ENCODE measurements at places on chromosomes 5 and 9.

GRCh38 chr5:73381590-73382400, 66.8 kb downstream of the FOXD1 start:
- no peak for DNase-seq

GRCh38 chr5:180330810-180331646, 22.1 kb downstream of the GFPT2 start:
- no peak for DNase-seq

GRCh38 chr9:130688072-130688471, 5.5 kb upstream of the EXOSC2 start:
- no peak for DNase-seq

DNA sequence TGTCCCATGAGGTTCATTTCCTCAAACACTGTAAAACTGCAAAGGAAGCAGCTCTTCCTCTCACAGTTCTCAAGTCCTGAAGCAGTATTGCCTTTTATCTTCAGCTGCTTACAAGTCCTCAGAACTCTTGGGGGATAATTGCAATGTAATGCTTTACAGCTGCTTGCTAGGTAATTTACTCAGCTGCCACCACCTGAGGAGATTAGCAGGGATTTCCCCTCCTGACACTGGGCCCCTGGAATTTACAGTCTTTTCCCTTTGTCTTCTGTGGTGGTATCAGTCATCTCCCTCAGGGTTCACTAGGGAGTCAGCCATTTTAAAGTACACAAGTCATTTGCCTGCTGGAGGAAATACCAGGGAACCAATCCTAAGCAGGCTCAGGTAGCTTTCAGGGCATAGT, 754.3 kb upstream of the GRAMD2B start:
- no peak for DNase-seq

DNA sequence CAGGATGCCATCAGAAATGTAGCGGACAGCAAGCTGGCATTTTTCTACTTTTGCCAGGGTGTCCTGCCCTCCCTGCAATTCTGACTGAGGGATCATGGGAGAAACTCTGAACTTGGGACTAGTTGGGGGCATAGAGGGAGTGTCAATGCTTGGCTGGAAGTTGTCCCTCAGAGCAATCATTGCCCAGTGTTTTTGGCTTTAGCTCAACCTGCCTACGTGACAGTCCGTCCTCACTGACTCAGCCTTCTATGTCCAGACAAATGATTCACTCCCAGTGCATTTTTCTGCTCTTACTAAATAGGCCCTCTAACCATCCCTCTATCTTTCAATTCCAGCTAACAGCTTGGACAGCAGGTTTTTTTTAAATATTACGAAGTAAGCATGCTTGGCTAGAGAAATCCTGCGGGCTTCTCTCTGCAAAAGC, 627.4 kb downstream of the TLR4 start:
- DNase-seq: no peak

DNA sequence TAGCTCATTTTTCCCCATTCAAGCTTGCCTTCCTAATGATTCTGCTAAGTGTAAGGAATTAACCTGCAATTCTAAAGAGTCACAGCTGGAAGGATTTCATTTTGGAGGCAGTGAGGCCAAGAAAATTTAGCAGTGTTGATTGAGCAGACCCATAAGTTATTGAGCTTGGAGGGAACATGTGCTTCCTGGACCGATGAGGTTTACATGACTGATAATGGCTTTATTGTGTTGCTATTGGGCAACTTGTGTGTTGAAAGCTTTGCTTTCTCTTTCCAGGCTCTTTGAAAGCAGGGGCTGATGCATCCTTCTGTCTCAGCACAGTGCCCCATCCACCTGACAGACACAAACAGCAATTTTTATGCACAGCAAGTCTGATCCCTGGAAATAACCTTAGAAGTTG, 398.9 kb upstream of the PCSK5 start:
- DNase-seq: no peak

DNA sequence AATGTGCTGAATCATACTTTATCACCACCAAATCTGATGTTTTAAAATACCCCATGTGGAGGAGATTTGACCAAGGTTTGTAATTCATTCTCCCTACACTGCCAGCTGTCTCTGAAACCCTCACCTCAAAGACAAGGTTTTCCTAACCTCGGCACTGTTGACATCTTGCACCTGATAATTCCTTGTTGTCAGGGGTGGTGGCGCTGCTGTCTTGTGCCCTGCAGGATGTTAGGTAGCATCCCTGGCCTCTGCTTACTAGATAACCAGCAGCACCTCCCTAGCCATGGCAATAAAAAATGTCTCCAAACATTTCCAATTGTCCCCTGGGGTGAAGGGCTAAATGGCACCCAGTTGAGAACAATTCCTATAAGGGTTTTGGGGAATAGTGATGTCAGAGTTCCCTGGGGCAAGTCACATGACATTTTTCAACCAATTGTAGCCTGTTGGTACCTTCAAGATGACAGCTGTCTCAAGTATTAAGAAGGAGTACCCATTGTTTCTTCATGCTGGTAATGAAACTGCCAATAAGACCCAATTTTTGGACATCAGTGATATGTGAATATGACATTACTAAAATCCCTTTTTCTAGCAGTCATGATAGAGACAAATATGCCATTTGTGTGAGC, 160.6 kb upstream of the PLCXD3 start:
- no peak for DNase-seq

- no peak for DNase-seq
Observed at GRCh38 chr9:95103281-95103771, 214.2 kb downstream of the FANCC start.

- DNase-seq: no peak
Observed at GRCh38 chr5:126640866-126641265, 40.1 kb downstream of the PHAX start.

DNA sequence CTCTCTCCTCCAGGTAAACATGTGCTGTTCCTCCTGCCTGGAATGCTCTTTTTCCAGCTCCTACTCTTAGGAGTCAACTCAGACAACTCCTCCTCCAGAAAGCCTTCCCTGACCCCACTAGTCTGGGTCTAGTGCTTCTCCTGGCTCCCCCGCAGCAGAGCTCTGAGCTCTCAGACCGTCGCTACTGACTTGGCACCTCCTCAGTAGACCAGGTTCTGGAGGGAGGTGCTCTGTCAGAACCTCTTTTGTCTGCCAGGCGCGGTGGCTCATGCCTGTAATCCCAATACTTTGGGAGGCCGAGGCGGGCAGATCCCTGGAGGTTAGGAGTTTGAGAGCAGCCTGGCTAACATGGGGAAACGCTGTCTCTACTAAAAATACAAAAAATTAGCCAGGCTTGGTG, 3.4 kb downstream of the LRRC8A start:
- no peak for DNase-seq

DNA sequence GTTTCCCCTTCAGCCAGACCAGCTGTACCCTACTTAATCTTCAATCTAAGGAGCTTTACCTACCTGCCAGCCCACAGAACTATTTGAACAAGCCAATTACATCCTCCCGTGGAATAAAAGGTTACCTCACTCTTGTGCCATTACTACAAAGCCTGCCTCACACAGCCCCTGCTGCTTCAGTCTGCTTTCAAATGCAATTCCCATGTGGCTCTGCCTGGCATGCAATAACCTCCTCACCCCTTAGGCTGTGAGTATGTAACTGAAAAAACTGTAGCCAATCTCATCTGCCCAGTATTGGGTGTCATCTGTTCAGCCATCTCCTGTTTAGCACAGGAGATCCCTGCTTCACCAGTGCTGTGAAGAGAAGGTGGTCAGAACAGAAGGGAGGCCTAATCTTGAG, 6.1 kb upstream of the GCNT1 start:
- no peak for DNase-seq

- no peak for DNase-seq
Observed at GRCh38 chr9:22060831-22061383, 51.8 kb upstream of the CDKN2B start.

GRCh38 chr9:85414390-85414789, 327.4 kb downstream of the AGTPBP1 start:
- no peak for DNase-seq

DNA sequence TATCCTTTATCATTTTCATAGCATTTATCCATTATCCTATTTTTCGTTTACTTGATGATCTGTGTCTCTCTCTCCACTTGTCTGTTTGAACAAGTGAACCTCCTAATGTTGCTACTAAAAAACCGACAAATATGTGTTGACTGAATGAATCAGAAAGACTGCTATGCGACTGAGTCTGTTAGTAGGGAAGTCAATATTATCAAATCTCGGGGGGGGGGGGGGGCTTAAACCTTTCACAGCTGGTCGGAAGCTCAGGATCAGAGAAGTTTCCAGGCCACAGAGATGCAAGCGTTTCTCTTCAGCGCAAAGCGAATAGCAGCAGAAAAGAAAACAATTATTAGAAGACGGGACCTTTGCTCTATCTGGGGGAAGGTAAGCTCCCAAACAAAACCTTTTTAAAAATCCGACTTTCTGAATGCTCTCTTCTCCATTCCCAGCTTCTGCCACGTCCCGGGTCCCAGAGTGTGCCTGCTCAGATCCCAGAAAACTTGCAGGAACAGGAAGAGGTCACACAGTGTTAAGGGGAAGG, 412 bp downstream of the RIOK2 start:
- no peak for DNase-seq

All from SK-N-MC (cell line).